Lower lobe of right lung (tissue), 2 donors: ENCODE measurements at places on chromosomes 16 and 17. TPM values are rescaled to one million over a fixed set of nuclear protein-coding genes. Genes with fewer than 3 reads are reported as not detected.
A peak's percentile ranks its signal among the peaks of the same experiment; 100 is the strongest.

Gene KRTAP1-5
- not detected for total RNA-seq

Gene EFCAB13
- total RNA-seq, result 13.0 TPM

Gene KRTAP3-1
- total RNA-seq, result not detected

Gene VTN
- 1.3 TPM for total RNA-seq

Gene NTN1
- total RNA-seq, result 7.8 TPM

Gene GAS2L2
- 3.1 TPM for total RNA-seq

DNA sequence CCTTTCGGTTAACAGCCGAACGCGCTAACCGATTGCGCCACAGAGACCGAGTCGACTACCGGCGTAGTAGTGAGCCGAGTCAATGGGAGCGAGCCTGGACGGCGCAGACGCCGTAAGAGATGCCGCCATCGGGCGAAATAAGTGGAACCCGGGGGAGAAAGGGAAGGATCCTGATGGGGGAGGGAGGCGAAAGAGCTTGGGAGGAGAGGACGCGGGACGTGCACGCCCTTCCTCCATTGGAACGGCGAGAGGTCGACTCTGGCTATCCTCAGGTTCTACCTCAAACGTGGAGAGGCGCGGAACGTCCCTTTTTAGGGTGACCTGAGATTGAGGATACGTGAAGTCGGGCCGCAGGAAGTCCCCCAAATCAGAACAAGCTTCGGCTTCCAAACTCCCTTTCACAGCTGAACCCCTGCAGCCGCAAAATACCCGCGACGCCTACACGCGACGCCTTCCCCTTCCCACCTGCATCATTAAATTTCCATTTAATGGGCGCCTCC is 683 bp upstream of the PSMB3 start:
- peaks cover 57% of the 10 kb centered on the region for H3K4me1 ChIP-seq
- peak overlapping the region; percentile 89 for H3K27ac ChIP-seq
- peak overlapping the region; percentile 95 for H3K4me3 ChIP-seq
- peaks cover 30% of the 10 kb centered on the region for H3K36me3 ChIP-seq
- DNase-seq, result peak; percentile 86

Gene TPSG1
- total RNA-seq, result 2.9 TPM

Gene SLC52A1
- total RNA-seq, result 0.86 TPM

DNA sequence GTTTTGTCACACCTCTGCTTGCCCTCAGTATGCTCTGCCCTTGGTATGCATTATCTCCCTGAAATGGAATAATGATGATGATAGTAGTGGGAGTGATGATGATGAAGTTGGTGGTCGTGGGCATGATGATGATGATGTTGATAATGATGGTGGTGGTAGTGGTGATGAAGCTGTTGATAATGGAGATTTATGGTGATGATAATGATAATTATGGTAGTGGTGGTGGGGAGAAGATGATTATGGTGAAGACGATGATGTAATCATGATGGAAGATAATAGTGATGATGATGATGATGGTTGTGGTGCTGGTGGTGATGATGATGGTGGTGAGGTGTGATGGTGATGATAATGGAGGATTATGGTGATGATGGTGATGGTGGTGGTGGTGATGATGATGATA is 390.1 kb upstream of the EEF2KMT start:
- H3K27ac ChIP-seq, result no peak overlapping the region
- no peak for DNase-seq
- no peaks in the 10 kb centered on the region for H3K4me1 ChIP-seq
- no peak overlapping the region for H3K4me3 ChIP-seq

DNA sequence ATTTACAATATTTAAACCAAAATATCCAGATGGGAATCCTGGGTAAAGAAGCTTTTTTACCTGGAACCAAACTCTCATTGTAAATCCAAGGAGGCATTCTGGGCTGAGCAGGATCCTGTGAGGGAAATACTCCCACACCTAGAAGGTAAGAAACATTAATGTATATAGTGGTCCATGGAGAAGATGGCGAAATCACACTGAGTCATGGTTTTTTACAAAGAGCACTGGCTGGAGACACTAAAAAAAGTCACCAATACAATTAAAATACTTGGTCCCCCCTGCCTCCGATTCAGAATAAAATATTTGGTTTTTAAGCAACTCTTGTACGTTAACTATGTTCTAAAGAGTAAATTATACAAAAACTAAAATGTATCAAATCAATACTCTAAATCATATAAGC is 32.9 kb downstream of the SYNRG start:
- no peaks in the 10 kb centered on the region for H3K4me1 ChIP-seq
- no peak for DNase-seq
- H3K36me3 ChIP-seq, result peaks cover 70% of the 10 kb centered on the region

Gene IRX6
- total RNA-seq, result 3.5 TPM

GRCh38 chr16:57761957-57762356 is 26.4 kb downstream of the KATNB1 start:
- peak; percentile 29 for DNase-seq
- no peak overlapping the region for H3K27ac ChIP-seq
- peaks cover 78% of the 10 kb centered on the region for H3K36me3 ChIP-seq
- H3K4me3 ChIP-seq, result no peak overlapping the region

DNA sequence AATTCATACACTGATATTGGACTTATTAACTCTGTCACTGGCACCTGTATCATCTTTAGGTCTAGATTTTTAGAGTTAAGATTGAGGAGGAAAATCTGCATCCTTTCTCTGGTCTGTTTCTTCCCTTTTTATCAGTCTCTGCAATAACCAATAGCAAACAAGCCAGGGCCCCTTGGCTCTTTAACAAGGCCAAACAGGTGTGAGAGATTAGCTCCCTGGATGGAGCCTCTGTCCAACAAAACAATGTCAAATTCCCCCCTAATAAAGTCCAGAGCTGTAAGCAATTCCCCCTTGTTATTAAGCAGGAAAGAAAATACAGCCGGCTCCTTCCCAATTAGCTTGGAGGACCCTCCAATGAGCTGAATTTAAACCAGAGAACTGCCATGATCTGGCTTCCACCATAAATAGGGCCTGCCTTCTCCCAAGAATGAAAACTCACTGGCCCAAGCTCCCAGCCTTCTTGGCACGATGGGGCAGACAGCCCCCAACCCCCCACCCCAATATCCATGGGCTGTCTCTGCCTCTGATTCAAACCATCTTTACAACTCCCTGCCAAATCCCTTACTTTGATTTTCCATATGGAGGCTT is 56.1 kb upstream of the SOX9 start:
- H3K4me1 ChIP-seq, result no peaks in the 10 kb centered on the region
- H3K27me3 ChIP-seq, result no peaks in the 10 kb centered on the region
- H3K4me3 ChIP-seq, result no peak overlapping the region
- no peak overlapping the region for H3K27ac ChIP-seq

- H3K27ac ChIP-seq, result no peak overlapping the region
- DNase-seq, result no peak
- no peaks in the 10 kb centered on the region for H3K36me3 ChIP-seq
- no peak overlapping the region for H3K4me3 ChIP-seq
- H3K27me3 ChIP-seq, result no peaks in the 10 kb centered on the region
These were observed 110.1 kb downstream of the USP31 start for GRCh38 chr16:23039118-23039517.

Gene OTOP3
- total RNA-seq, result not detected

Gene ORC6
- total RNA-seq, result 1.3 TPM

Gene C17orf50
- not detected for total RNA-seq

GRCh38 chr17:8341456-8341855 is 1.8 kb downstream of the ODF4 start:
- no peak overlapping the region for H3K4me3 ChIP-seq
- H3K27me3 ChIP-seq, result no peaks in the 10 kb centered on the region
- H3K36me3 ChIP-seq, result no peaks in the 10 kb centered on the region
- peaks cover 7% of the 10 kb centered on the region for H3K4me1 ChIP-seq

Gene MYH1
- not detected for total RNA-seq

Gene SERPINF2
- total RNA-seq, result 24.1 TPM

GRCh38 chr16:68707340-68708152 is 29.5 kb upstream of the CDH1 start:
- H3K27me3 ChIP-seq, result peaks cover 3% of the 10 kb centered on the region
- H3K36me3 ChIP-seq, result no peaks in the 10 kb centered on the region
- peak; percentile 86 for DNase-seq
- peak overlapping the region; percentile 43 for H3K27ac ChIP-seq
- H3K4me1 ChIP-seq, result peaks cover 10% of the 10 kb centered on the region

DNA sequence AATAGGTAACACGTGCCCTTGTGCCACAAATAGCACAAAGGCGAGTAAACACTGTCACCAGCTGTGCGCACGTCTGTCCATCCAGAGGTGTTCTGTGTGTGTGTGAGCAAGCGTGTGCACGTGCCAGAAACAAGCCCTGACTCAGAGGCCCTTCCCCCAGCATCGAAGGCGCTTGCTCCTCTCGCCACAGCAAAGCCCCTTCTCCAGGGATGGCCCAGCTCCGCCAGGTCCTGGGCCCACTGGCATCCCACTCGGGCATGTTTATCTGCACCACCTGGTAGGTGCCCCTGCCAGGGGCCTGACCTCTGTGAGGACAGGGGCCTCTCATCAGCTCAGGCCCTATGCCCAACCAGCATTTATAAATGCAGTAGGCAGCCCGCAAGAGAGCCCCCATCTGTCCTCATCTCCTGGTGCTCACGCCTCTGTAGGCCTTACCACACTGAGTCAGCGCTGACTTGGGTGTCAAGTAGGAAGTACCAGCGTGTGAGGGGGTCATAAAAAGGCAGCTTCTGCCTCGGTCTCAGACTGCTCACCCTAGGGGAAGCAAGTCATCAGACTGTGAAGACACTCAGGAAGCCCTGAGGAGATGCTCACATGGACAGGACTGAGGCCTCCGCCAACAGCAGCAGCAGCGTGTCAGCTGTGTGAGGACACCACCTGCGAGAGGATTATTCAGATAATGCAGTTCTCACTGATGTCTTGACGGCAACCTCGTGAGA is 10.8 kb downstream of the TMEM235 start:
- no peaks in the 10 kb centered on the region for H3K4me1 ChIP-seq
- no peak overlapping the region for H3K27ac ChIP-seq
- H3K4me3 ChIP-seq, result no peak overlapping the region
- no peak for DNase-seq
- no peaks in the 10 kb centered on the region for H3K36me3 ChIP-seq

DNA sequence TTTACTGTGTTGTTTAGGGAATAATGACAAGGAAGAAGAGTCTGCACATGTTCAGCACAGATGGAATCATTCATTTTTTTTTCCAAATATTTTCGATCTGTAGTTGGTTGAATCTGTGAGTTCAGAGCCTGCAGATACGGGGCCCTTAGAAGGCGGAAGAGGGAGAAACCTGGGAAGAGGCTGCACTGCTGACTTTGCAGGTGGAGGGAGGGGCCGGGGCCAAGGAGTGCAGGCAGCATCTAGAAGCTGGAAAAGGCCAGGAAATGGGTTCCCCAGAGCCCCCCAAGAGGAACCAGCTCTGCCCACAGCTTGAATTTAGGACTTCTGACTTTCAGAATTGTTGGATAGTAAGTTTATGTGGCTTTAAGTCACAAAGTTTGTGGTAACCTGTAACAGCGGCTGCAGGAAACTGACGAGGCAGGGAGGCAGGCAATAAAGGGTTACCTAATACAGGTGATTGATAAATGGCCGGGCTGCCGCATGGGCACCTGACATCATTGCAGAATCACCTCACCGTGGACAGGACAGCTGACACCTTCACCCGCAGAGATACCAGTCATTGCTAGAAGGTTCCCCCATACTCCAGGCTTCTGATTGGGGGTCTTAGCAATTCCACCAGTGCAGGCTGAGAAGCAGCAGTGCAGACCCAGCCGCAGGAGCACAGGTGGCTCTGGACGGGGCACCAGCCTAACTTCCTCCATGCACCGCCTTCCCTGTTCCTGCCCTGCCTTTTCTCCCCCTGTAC is 181.3 kb downstream of the IRF8 start:
- DNase-seq, result no peak
- H3K27ac ChIP-seq, result no peak overlapping the region
- H3K4me3 ChIP-seq, result no peak overlapping the region
- no peaks in the 10 kb centered on the region for H3K36me3 ChIP-seq
- peaks cover 14% of the 10 kb centered on the region for H3K27me3 ChIP-seq

Gene PITPNC1
- 23.7 TPM for total RNA-seq
